ENCODE measurements at places on chromosomes 12 and 14. TPM values are rescaled to one million over a fixed set of nuclear protein-coding genes. Genes with fewer than 3 reads are reported as not detected.

- DNase-seq: peak; percentile 34
These were observed 73.5 kb upstream of the SAV1 start for GRCh38 chr14:50741567-50741966.

- no peak for DNase-seq
These were observed 88.2 kb upstream of the SLC38A2 start for GRCh38 chr12:46460682-46461210.

DNA sequence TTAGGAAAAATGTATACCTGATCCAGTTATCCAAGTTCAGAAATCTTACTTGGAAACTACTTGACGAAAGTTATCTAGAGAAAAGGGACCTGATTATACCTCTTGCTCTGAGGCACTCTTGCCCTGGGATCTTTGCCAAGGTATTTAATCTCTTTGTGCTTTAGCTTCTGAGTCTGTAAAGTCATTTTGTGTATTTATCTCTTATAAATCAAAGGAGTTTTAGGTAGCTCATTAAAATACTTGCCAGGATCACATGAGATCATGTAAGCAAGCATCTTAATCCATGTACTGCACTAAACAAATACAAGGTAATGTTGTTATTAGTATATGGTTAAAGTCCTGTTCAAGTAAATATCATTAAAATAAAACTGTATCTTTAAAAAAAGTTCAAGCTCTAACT lies 147.5 kb downstream of the IPO8 start:
- DNase-seq: no peak

GRCh38 chr14:20597108-20597507 lies 5.9 kb upstream of the RNASE12 start:
- DNase-seq: no peak

- no peak for DNase-seq
These were observed 146.3 kb downstream of the PDE3A start for GRCh38 chr12:20514598-20514997.

DNA sequence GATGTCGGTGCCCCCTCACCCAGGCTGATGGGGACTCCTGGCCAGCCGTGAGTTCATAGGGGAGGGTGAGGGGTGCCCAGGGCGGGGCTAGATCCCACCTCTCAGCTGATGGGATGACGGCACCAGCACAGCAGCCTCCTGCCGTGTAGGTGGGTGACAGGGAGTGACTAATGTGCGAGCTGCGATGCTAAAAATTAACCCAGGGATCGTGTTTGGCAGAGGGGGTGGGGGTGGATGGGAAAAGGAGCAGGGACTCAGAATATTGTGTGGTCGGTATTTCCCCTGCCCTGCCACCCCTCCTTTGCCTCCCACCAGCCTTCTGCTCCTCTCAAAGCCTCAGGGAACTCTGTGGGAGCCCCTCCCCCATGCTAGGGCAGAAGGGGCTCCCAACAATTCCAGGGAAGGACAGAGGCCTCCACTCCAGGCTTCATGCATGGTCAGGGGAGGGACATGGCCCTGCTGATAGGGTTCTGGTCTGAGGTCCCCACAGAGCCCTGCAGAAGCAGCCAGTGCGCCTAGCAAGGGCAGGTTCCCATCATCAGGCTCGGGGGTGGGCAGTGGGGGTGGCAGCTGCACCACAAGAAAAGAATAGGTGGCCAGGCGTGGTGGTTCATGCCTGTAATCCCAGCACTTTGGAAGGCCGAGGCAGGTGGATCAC lies 12.5 kb downstream of the TAMALIN start:
- DNase-seq: no peak

GRCh38 chr12:40152783-40153383 lies 47.0 kb upstream of the SLC2A13 start:
- peak; percentile 73 for DNase-seq

Gene SLC6A13
- not detected for total RNA-seq
